Osteoblast (primary cell): ENCODE measurements at places on chromosomes 3 and 15. TPM values are rescaled to one million over a fixed set of nuclear protein-coding genes. Genes with fewer than 3 reads are reported as not detected.

Gene CHRD
- 0.29 and 0.36 TPM in 2 replicates for total RNA-seq

Gene SLC35G2
- 8.0 and 9.7 TPM in 2 replicates for total RNA-seq

Gene A4GNT
- total RNA-seq: not detected in 2 replicates

Gene LMAN1L
- under 0.01 TPM in 1 of 2 replicates, not detected in the other for total RNA-seq

Gene ZBBX
- not detected in 2 replicates for total RNA-seq

Gene ARPP19
- 104 and 114 TPM in 2 replicates for total RNA-seq

Gene KBTBD8
- total RNA-seq: 1.1 and 3.8 TPM in 2 replicates
